Left forelimb (tissue), 1 donor: ENCODE measurements at places on chromosomes 6 and 20.

- no peak for DNase-seq
Measured at GRCh38 chr6:47152666-47153403, 110.7 kb upstream of the ADGRF1 start.

- no peak for DNase-seq
Measured at GRCh38 chr20:40610730-40611129, 78.3 kb downstream of the MAFB start.

- no peak for DNase-seq
Measured at GRCh38 chr6:105810105-105810921, 275.8 kb upstream of the PRDM1 start.

DNA sequence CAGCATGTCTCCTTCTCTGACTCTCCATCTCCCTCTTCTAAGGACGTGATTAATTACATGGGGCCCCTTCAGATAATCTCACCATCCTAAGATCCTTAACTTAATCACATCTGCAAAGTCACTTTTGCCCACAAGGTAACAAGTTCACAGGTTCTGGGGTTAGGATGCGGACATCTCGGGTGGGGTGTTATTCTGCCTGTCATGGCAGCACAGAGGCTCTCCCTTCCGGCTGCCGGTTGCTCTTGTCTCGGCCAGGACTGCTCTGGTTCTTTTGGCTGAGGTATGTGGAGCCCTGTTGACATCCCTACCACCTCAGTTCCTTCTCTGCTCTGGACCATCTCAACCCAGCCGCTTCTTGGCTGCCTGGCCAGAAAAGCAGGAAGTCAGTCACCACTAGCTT, 4.2 kb upstream of the CST11 start:
- DNase-seq = no peak

DNA sequence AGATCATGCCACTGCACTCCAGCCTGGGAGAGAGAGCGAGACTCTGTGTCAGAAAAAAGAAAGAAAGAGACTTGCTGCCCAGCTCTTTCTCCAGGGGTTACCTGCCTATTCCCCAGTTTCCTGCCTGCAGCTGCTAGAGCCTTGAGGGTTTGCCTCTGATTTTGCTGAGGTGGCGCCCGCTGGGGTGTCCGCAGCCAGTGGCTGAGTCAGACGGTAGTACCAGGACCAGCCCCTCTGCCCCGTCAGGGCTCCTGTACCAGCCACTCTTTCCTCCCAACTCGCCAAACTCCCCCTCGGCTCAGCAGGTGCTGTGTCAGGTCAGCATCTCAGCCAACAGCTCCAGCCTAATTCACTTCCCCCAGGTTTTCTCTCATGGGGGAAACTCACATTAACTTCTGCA, 7.4 kb upstream of the LSM14B start:
- no peak for DNase-seq

DNA sequence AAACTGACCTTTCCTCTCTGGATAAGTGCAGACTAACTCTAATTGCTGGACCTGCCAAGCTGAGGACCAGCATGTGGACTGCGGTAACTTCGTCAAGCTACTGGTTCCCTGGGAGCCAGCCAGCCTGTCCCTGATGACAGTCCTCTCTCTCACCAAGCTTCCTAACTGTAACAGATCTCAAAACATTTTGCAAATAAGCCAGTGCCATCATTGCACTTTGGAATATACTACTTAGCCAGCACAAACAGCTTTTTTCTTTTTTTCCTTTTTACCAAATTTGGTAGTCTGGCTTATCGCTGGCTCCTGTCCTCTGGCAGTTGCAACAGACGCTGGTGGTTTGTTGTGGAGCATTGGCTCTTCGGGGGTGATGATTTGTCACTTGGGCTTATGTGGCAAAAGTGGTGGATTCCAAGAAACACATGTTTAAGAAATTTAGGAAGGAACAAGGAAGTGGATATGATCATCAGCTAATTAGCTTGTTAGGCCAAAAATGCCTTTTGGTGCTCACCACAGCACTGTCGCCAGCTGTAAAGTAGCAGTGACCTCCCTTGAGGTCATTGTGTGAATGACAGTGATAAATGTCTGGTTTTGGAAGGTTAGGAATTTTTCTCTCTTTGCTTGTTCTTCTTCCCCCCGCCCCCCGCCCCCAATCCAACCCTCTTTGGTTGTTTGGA, 171.7 kb downstream of the CLIC5 start:
- DNase-seq = no peak

- no peak for DNase-seq
Measured at GRCh38 chr6:123909989-123910388, 106.3 kb downstream of the NKAIN2 start.

DNA sequence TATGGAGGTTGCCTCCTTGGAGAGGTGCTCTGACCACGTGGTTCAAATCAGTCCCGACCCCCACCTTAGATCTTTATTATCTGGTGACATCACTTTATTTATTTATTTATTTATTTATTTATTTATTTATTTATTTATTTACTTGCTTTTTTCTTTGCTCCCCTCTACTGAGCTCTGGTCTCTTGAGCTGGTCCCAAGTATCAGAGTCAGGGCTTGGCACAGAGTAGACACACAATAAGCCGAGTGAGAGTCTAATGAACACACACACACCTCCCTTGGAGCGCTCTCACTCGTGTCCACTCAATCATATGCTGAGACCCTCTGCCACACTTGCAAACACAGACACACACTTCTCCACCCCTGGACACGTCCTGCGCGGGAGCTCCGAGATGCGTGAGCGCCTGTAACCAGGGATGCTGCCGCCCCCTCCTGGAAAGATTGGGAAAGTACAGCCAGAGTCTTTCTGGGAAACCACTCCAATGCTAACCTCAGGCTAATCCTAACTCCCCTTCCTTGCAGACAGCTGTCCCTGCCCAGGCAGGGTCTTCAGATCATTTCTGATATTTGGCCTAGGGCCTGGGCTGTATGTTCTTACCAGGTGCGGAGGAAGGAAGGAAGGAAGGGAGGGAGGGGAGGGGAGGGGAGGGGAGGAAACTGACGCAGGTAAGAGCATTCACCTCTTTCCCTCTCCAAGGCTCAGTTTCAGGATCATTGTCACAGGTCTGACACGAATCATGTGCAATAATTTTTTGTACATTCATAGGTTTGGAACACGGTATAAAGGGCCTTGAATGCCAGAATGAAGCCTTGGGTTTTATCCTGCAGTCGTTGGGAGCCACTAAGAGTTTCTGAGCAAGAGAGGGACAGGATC, 70.9 kb downstream of the STK35 start:
- peak; percentile 81 for DNase-seq

- DNase-seq = no peak
Measured at GRCh38 chr6:124517339-124517738, 444.9 kb upstream of the RNF217 start.

DNA sequence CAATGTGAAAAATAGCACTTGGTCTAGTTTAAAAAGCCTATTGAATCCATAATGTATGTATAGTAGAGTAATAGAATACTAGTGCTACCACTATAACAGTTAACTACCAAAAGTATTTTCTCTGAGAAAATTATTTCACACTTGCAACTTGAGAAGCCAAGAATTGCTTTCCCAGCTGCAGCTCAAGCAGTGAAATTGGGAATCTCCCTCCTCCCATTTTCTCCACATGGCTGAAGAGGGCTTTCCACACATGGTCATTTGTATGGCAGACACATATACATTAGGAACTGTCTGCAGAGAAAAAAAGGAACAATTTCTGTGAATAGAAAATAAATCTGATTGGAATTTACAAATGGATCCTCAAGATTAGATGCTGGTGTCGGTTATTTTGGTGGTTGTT, 34.5 kb downstream of the TOMM6 start:
- no peak for DNase-seq

- no peak for DNase-seq
Measured at GRCh38 chr20:61306937-61307475, 54.9 kb downstream of the CDH4 start.

GRCh38 chr6:145733207-145733606, 2.1 kb downstream of the EPM2A start:
- no peak for DNase-seq

GRCh38 chr6:105921781-105922180, 164.4 kb upstream of the PRDM1 start:
- DNase-seq = no peak

DNA sequence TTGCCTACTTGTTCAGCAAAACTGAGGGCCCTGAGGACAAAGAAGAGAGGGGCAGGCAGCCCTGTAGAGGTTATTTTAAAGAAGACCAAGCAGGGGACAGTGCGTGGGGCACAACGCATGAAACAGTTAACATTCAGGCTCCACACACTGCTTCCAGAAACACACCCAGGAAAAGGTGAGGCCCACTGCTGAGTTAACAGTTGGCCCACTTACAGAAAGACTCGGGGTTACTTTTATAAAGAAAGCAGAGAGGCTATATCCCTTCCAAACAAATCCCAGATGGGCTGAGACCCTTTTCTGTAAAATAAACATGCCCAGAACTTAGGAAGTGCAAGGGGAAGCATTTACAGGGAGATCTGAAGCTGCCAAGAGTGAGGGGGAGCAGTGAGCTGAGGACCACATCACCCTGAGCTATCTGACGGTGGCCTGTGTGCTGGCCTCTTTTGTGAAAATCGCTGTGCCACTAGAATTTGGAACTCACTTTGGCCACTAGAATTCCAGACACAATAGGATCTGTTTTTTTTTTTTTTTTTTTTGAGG, 49.8 kb upstream of the SSTR4 start:
- no peak for DNase-seq

- DNase-seq = no peak
Measured at GRCh38 chr6:139143111-139143510, 8.2 kb downstream of the HECA start.

- DNase-seq = no peak
Measured at GRCh38 chr6:105646391-105646867, 243.5 kb upstream of the PREP start.

- no peak for DNase-seq
Measured at GRCh38 chr6:85594197-85594930, 706 bp upstream of the SNX14 start.

DNA sequence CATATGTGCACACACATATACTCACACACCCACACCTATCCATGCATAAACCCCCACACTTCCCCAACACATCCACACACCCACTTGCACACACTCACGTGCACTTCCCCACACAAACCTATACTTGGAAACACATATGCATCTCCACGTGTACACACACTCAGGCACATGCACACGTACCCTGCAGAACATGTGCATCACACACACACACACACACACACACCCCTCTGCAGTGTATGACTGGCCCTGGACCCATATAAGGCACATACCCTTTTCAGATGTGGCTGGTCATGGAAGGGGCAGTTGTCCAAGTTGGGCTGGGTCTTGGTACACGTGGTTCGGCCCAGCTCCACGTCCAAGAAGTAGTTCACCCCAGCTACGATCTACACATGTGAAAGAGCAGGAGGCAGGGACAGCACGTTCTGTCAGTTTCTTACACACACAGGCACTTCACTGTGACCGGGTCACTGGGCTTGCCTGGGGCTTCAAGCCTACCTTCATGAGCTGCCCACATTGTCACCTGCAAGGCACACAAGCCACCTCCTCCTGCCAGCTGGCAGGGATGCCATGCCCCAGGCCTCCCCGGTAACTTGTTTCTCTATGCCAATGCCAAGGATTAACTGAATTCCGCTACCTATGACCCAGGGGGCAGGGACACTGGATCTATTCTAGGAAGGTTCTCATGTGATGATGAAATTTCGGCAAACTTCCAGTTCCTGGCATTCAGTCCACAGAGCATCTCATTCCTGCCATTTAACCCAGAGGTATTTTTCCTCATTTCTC, 2.6 kb downstream of the CST3 start:
- DNase-seq = no peak

- DNase-seq = no peak
Measured at GRCh38 chr6:57209030-57209429, 13.1 kb downstream of the RAB23 start.

- no peak for DNase-seq
Measured at GRCh38 chr20:5608442-5609161, 141.6 kb upstream of the SHLD1 start.

GRCh38 chr20:45934046-45934585, 367 bp upstream of the PCIF1 start:
- no peak for DNase-seq

- no peak for DNase-seq
Measured at GRCh38 chr6:21118216-21118780, 475.3 kb upstream of the SOX4 start.

DNA sequence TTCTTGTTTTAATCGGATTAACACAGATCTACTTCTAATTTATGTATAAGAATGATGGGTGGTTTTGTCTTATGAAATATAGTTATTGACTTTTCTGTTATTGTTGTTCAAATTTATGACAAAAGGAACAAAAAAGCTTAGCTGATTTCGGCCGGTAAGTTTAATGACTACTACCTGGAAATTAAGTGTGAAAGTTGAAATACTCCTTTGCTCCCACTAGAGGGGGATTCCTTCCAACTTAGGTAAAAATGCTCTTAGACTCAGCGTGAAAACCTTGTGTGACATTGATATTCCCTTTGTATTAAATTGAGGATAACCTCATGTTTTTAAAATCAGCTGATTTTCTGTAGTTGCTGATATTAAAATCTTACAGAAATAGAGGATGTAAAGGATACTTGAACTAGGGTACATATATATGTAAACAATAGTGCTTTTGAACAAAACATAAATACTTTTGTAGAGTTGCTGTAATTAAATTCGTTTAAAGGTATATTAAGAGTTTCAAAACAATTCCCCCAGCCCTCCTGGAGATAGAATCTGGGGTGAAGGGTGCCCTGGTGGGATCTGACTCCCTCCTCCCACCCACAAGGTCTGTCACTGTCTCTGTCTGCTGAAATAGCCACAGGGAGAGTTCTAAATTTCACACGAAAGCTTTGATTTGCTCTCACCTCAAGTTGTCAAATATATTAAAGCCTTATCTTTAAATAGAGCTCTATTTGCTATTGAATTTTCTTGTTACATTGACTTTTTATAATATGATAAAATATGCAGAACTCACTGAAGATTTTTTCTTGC, 257.5 kb downstream of the ARID1B start:
- DNase-seq = no peak

DNA sequence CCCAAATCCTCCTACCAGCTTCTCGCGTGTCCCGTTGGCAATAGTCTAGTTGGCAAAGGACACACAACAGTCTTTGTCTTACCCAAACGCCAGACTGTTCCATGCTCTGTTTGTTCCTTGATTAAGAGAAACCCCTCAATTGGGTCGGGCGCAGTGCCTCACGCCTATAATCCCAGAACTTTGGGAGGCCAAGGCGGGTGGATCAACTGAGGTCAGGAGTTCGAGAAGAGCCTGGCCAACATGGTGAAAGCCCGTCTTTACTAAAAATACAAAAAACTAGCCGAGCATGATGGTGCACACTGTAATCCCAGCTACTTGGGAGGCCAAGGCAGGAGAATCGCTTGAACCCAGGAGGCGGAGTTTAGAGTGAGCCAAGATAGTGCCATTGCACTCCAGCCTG, 153.7 kb downstream of the GRM4 start:
- DNase-seq = peak; percentile 4

- no peak for DNase-seq
Measured at GRCh38 chr6:40693768-40694167, 106.6 kb upstream of the LRFN2 start.

GRCh38 chr6:45781890-45782289, 233.8 kb downstream of the CLIC5 start:
- DNase-seq = no peak

GRCh38 chr6:89297695-89298351, 17.3 kb downstream of the GABRR2 start:
- DNase-seq = peak; percentile 78
